CD4-positive, CD25-positive, alpha-beta regulatory T cell (primary cell): ENCODE measurements at places on chromosomes 7 and 10. TPM values are rescaled to one million over a fixed set of nuclear protein-coding genes. Genes with fewer than 3 reads are reported as not detected.

Gene DGKB
- not detected for polyA plus RNA-seq

Gene UTF1
- polyA plus RNA-seq = not detected

Gene LOXL4
- polyA plus RNA-seq = not detected

Gene CCNY
- 6.4 TPM for polyA plus RNA-seq

Gene OR2A42
- polyA plus RNA-seq = 0.24 TPM

GRCh38 chr10:128080641-128081040 lies 45.6 kb downstream of the MKI67 start:
- H3K4me1 ChIP-seq = no peaks in the 10 kb centered on the region
- no peak overlapping the region for H3K4me3 ChIP-seq
- no peak for DNase-seq
- H3K27me3 ChIP-seq = no peaks in the 10 kb centered on the region

GRCh38 chr7:141014125-141014523 lies 628 bp downstream of the MRPS33 start:
- DNase-seq = no peak
- H3K4me3 ChIP-seq = peak overlapping the region; percentile 93
- peak overlapping the region; percentile 98 for H3K27ac ChIP-seq
- H3K4me1 ChIP-seq = peaks cover 18% of the 10 kb centered on the region
- H3K27me3 ChIP-seq = peaks cover 16% of the 10 kb centered on the region

DNA sequence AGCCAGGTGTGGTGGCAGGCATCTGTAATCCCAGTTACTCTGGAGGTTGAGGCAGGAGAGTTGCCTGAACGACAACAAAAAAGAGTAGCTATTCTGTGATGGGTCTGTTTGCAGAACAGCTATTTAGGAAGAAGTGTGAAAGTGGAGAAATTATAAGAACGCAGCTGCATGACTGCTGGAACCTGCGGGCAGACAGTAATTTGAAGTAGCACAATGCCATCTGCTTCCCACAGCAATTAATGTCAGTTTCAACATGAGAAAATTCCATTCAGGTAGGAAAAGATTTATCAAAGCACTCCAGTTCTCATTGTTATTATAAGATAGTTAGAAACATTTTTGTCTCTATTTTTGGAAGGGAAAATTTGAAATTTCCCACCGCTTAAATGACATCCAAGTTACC lies 21.5 kb downstream of the LAMB1 start:
- H3K27me3 ChIP-seq = no peaks in the 10 kb centered on the region
- H3K4me3 ChIP-seq = no peak overlapping the region
- no peak overlapping the region for H3K27ac ChIP-seq
- H3K4me1 ChIP-seq = no peaks in the 10 kb centered on the region
- no peak for DNase-seq

DNA sequence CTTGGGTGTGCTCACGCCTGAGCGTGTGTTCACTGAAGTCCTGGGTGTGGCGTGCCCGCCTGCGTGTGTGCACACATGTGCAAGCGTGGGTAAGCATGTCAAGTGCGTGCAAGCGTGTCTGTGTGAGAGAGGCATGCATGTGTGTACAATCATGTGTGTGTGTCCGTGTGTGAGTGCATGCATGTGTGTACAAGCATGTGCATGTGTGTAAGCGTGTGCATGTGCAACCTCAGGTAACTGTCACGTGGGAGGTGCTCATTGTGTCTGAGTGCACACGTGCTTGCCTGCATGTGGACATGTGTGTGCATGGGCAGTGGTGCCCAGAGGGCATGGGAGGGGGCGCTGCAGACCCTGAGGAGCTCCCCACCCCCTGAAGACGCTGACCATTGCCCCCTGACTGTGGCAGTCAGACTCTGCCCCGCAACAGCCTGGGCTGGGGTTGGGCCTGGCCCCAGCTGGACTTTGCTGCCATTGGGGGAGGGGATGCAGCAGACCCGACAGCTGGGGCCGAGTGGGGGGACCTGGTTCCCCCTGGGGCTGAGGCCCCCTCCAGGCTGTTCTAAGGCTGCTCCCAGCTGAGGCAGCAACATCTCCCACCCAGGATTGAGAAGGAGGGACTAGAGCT lies 88.1 kb downstream of the UNCX start:
- H3K4me3 ChIP-seq = no peak overlapping the region
- DNase-seq = no peak
- H3K36me3 ChIP-seq = no peaks in the 10 kb centered on the region
- H3K27me3 ChIP-seq = no peaks in the 10 kb centered on the region
- no peaks in the 10 kb centered on the region for H3K4me1 ChIP-seq
- H3K27ac ChIP-seq = no peak overlapping the region
